Smooth muscle cell of the umbilical artery (primary cell): ENCODE measurements at places on chromosomes 3 and 15. TPM values are rescaled to one million over a fixed set of nuclear protein-coding genes. Genes with fewer than 3 reads are reported as not detected.

The ACOX2 gene
- 7.0 and 13.4 TPM in 2 replicates for total RNA-seq

The GPR149 gene
- not detected in 2 replicates for total RNA-seq

The GLCE gene
- 31.8 and 34.0 TPM in 2 replicates for total RNA-seq

The SIDT1 gene
- total RNA-seq, result not detected in 2 replicates

The ZBTB47 gene
- total RNA-seq, result 31.8 and 33.4 TPM in 2 replicates

The DAZL gene
- total RNA-seq, result not detected in 2 replicates

The SLC22A13 gene
- 1.5 and 1.6 TPM in 2 replicates for total RNA-seq

The CD200R1 gene
- total RNA-seq, result 0.05 TPM in 1 of 2 replicates, not detected in the other

The SLC25A26 gene
- 14.6 and 19.6 TPM in 2 replicates for total RNA-seq

The CHRFAM7A gene
- under 0.01 TPM in 1 of 2 replicates, not detected in the other for total RNA-seq

The ZIC1 gene
- total RNA-seq, result not detected in 2 replicates

The ARGFX gene
- not detected in 2 replicates for total RNA-seq

The FGF12 gene
- total RNA-seq, result not detected in 2 replicates

The TEX55 gene
- total RNA-seq, result not detected in 2 replicates

The QTRT2 gene
- 17.8 and 20.6 TPM in 2 replicates for total RNA-seq

The KNG1 gene
- total RNA-seq, result not detected in 2 replicates

The ITPKA gene
- total RNA-seq, result 0.59 and 1.8 TPM in 2 replicates

The PROS1 gene
- total RNA-seq, result 8.3 and 11.9 TPM in 2 replicates

The SHF gene
- 1.5 TPM in 2 replicates for total RNA-seq

The TOP2B gene
- total RNA-seq, result 78.1 and 133 TPM in 2 replicates

The OR5K2 gene
- not detected in 2 replicates for total RNA-seq

The FBXW12 gene
- total RNA-seq, result not detected in 2 replicates

The TMIE gene
- total RNA-seq, result not detected in 2 replicates

The PAK6 gene
- total RNA-seq, result 0.28 TPM in 1 of 2 replicates, not detected in the other

The PPP1R14D gene
- not detected in 2 replicates for total RNA-seq

The GABRR3 gene
- total RNA-seq, result not detected in 2 replicates

The CLCN2 gene
- 2.4 and 2.8 TPM in 2 replicates for total RNA-seq

The CCDC50 gene
- total RNA-seq, result 103 and 158 TPM in 2 replicates

The TMEM42 gene
- 7.8 and 14.3 TPM in 2 replicates for total RNA-seq

The ITIH1 gene
- total RNA-seq, result not detected in 2 replicates

The TRAIP gene
- 1.5 and 2.4 TPM in 2 replicates for total RNA-seq

The TM6SF1 gene
- total RNA-seq, result 2.5 and 5.0 TPM in 2 replicates

The MAGI1 gene
- 28.2 and 51.1 TPM in 2 replicates for total RNA-seq

The DLEC1 gene
- total RNA-seq, result under 0.01 and 0.09 TPM in 2 replicates

The EFL1 gene
- total RNA-seq, result 23.5 and 30.2 TPM in 2 replicates

The UROC1 gene
- not detected in 2 replicates for total RNA-seq

The PLSCR5 gene
- not detected in 2 replicates for total RNA-seq

The LMAN1L gene
- not detected in 2 replicates for total RNA-seq

The ZNF280D gene
- total RNA-seq, result 25.5 and 26.4 TPM in 2 replicates

The UNC45A gene
- total RNA-seq, result 81.4 and 106 TPM in 2 replicates

The MAPKBP1 gene
- 27.3 and 30.5 TPM in 2 replicates for total RNA-seq

The SH3GL3 gene
- total RNA-seq, result 0.97 and 2.1 TPM in 2 replicates

The KBTBD8 gene
- 1.2 and 2.9 TPM in 2 replicates for total RNA-seq

The SNTN gene
- not detected in 2 replicates for total RNA-seq

The ALDH1L1 gene
- not detected in 2 replicates for total RNA-seq

The DNAH1 gene
- total RNA-seq, result 3.0 and 5.6 TPM in 2 replicates

The EPHA3 gene
- 4.2 and 17.0 TPM in 2 replicates for total RNA-seq

The STAG1 gene
- 36.2 and 40.7 TPM in 2 replicates for total RNA-seq

The ACTRT3 gene
- 3.4 and 4.8 TPM in 2 replicates for total RNA-seq

The GOLGA6L10 gene
- total RNA-seq, result 0.30 and 0.78 TPM in 2 replicates

The SERPINI2 gene
- not detected in 2 replicates for total RNA-seq

The SMCO1 gene
- not detected in 2 replicates for total RNA-seq

The TRIM59 gene
- 7.7 and 20.2 TPM in 2 replicates for total RNA-seq

The TMCO5A gene
- not detected in 2 replicates for total RNA-seq

The ANKUB1 gene
- not detected in 2 replicates for total RNA-seq
